ENCODE measurements at places on chromosomes 13 and 19.

DNA sequence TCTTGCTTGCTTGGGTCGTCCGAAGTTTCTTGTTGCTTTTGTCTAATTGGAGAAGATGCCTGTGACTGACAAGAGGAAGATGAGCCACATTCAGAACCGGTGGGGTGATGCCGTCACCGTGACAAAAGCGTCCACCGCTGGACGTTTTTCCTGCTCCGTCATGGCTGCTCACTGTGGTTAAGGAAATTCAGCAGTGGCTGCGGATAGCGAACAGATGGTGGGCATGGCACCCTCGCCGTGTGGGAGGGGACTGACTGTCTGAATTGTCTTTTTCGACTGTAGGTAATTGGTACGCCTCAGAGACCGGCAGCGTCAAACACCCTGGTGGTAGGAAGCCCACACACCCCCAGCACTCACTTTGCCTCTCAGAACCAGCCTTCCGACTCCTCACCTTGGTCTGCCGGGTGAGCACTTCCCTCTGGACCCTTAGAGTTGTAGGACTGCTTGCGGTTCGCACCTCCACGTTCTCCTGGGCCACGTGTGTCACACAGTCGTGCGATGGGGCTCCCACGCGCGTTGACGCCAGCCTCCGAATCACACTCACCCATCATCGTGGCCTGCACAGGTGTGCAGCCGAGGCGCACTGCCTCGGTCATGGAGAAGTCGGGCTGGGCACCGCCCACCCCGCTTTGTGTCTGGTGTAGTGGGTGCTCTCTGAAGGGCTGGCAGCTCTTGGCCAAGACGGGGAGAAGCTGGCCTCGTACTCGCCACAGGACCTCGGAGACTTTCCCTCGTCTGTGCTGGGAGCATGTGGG, 26.5 kb downstream of the ATP4B start:
- H3K4me3 ChIP-seq, result no peak overlapping the region
- no peak overlapping the region for H3K27ac ChIP-seq
- H3K4me1 ChIP-seq, result no peaks in the 10 kb centered on the region

DNA sequence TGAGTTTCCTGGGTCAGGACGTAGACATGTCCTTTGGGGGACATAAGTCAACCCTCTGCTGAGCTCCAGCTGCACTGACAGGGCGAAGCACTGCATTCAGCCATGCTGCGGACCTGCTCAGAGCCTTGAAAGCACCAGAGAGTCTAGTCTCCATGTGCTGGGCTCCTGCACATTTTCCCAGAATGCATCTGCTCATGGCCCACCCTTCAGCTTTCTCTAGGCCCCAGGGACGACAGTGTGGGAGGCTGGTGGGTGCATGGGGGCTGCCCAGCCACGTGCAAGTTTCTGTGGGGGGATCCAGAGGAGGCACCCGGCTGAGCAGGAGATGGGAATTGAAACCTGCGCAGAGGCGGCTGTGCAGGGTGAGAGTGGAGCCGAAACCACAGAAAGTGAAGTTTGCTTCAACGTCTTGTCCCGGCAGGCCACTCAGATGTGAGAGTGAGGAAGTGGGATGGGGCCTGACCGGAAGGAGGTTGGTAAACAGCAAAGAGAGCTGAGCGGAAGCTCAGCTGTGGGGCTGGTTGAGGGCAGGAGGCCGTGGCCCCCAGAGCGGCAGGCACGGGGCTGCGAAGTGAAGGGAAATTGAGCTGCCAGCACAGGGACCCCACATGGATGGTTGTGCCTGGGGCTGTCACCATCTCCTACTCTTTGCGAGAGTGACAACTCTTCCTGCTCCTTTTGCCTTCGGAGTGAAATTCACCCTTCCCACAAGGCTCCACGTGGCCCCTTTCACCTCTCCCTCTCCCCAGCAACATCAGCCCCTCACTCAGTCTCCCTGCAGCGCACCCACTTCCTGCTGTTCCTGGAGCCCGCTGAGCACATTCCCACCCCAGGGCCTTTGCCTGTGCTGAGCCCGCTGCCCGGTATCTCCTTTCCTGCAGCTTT, 11.8 kb downstream of the PGLS start:
- H3K36me3 ChIP-seq, result no peaks in the 10 kb centered on the region
- DNase-seq, result no peak
- no peak overlapping the region for H3K4me3 ChIP-seq
- no peaks in the 10 kb centered on the region for H3K4me1 ChIP-seq
- H3K27me3 ChIP-seq, result no peaks in the 10 kb centered on the region

GRCh38 chr19:42553292-42554045, 25.2 kb upstream of the CEACAM1 start:
- no peaks in the 10 kb centered on the region for H3K27me3 ChIP-seq
- no peak for DNase-seq
- no peaks in the 10 kb centered on the region for H3K36me3 ChIP-seq

DNA sequence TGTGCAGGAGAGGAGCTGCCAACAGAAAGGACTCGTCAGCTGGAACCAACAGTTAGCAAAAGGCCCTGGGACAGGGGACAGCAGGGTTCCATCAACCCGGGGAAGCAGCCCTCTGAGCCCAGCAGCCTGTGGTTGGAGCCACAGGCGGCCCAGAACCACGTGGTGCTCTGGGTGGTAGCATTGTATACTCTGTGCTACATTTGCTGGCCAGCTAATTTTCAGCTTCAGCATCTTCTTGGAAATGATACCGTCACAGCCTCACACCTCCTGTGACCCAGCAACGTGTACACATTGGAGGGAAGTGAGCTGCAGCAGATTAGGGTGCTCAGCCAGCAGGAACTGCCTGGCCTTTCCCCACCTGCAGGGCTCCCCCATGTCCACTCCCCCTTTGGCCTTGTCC, 13.1 kb upstream of the MTIF3 start:
- no peak overlapping the region for H3K27ac ChIP-seq
- no peaks in the 10 kb centered on the region for H3K36me3 ChIP-seq
- no peak overlapping the region for H3K4me3 ChIP-seq
- DNase-seq, result no peak

GRCh38 chr13:52850072-52850395, 1.6 kb upstream of the PCDH8 start:
- no peak overlapping the region for H3K4me3 ChIP-seq
- H3K4me1 ChIP-seq, result no peaks in the 10 kb centered on the region
- no peak overlapping the region for H3K27ac ChIP-seq

DNA sequence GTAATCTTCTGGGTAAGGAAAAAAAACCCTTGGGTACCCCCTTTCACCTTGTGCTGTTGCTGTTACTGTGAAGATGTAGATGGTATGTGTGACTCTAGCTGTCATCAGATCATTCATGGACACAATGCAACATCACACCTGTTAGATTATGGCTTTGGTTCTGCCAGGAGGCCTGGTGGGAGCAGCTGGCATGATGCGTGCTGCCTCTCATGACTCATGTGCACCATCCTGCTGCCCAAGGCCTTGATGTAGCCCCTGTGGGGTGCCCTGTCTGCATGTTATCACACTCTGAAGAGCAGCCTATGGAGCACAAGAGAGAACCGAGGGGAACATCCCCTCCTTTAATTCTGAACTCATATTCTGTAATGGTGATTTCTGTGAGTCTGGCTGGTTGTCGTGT, 57.7 kb upstream of the TEX29 start:
- peaks cover 3% of the 10 kb centered on the region for H3K36me3 ChIP-seq
- no peak overlapping the region for H3K27ac ChIP-seq
- no peaks in the 10 kb centered on the region for H3K27me3 ChIP-seq
- no peaks in the 10 kb centered on the region for H3K4me1 ChIP-seq
- H3K4me3 ChIP-seq, result no peak overlapping the region

DNA sequence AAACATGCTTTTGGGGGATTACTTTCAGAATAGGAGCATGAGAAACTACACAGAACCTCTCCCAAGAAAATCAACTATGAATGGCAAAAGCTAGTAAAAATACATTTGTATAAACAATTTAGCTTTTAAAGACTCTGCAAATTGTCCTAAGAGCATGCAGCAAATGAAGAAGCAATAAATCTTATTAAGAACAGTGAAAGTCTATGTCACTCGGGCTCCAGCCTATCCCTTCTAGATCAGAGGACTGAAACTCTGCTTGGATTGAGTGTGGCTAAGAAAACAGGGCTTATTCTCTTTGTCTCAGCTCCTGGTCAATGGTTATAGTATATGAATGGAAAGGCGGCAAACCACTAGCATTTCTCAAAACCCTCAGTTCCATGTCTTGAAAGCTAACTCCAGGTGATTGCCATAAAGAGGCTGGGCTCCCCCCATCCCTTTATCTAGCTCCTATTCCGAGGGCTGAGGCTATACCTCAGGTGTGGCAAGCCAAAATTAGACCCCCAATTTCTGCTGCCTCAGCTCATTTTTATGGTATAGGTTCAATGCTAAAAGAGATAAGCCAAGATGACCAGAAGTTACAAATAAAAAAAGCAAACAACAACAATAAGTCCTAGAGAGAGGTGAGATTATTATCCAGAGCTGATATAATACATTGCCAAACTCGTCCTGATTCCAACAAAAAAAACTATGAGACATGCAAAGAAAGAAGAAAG, 953.2 kb downstream of the SLITRK6 start:
- no peak overlapping the region for H3K4me3 ChIP-seq
- H3K27ac ChIP-seq, result no peak overlapping the region

DNA sequence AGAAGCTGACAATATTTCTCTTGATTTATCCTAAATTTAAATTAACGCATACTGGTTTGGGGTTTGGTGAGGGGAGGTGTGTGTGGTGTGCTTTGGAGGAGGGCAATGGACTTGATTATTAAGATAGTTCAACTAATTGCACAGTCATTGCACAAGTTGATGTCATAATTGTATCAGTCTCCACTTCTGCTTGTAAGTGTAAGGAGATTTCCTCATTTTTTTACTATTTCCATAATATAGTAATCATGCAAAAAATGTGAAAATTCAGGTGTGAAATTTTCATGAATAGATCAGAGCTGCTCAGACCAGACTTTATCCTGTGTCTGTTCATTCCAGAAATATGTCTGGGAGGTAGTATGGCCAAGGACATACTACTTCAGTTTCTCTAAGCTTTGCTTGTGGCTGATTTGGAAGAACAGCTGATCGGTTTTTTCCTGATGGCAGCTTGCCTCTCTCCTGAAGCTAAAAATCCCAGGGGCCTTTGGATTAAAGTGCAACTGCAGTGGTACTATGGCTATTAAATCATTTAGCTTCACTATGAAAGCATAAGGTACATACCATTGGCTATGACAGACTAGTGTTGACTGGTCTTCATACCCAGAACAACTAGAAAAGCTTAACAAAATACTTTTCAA, 201.8 kb upstream of the MIR17HG start:
- H3K27me3 ChIP-seq, result peaks cover 13% of the 10 kb centered on the region
- DNase-seq, result no peak
- H3K27ac ChIP-seq, result no peak overlapping the region
- no peak overlapping the region for H3K4me3 ChIP-seq
- H3K36me3 ChIP-seq, result no peaks in the 10 kb centered on the region

DNA sequence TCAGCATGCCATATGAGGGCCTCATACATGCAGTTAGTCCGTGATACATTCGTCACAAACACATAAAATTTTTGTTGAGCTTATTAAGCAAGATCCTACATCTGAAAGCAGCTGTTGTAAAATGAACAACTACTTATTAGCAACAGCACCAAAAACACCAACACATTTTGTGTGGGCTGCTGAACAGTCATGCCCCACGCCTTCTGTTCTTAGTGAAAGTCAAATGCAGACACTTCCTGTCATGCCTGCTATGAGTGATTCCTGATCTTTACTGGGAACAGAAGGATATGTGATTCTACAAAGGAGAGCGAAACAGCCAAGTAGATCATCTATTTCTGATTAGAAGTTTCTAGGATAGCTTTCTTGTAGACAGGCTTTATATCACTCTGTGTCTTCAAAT, 4.2 kb upstream of the B3GLCT start:
- no peaks in the 10 kb centered on the region for H3K36me3 ChIP-seq
- H3K27me3 ChIP-seq, result no peaks in the 10 kb centered on the region
- H3K4me1 ChIP-seq, result no peaks in the 10 kb centered on the region
- no peak for DNase-seq
- H3K4me3 ChIP-seq, result no peak overlapping the region

DNA sequence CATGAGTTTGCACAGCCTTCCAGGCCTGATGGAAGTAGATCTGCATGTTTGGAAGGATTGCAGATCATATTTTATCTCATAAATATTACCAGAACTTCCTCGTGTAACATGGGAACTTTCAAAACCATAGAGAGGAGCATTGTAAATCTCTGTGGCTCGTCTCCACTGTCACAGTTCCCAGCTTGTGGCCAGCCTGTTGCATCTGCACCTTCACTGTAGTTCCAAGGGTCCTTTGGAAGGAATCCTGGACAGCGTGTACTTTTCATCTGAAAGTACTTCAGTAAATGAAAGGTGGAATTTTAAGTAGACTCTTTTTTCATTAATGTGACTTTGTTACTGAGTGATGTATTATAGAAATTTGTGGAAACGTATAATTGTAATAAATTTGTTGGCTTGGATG, 105.4 kb downstream of the ATP11A start:
- no peak overlapping the region for H3K27ac ChIP-seq
- DNase-seq, result no peak
- H3K4me3 ChIP-seq, result no peak overlapping the region
- H3K27me3 ChIP-seq, result no peaks in the 10 kb centered on the region
- H3K36me3 ChIP-seq, result no peaks in the 10 kb centered on the region

DNA sequence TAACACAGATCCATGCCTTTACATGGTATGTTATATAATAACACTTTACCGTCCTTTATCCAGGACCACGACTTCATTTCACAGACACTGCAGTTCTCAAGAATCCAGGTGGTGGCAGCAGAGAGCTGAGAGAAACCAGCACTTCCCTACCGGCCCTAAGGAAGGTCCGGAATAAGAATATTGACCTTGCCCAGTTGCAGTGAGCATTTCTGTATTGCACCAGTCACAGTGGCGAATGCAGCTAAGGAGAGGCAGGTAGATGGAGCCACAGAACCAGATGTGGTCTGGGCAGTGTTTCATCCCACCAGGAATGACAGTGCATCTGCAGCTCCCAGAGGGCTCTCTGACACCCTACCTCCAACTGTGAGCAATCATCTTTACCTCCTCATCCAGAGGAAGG, 44.6 kb downstream of the ZNF787 start:
- H3K4me3 ChIP-seq, result no peak overlapping the region
- H3K27me3 ChIP-seq, result no peaks in the 10 kb centered on the region
- peak; percentile 28 for DNase-seq
- H3K27ac ChIP-seq, result no peak overlapping the region
- H3K4me1 ChIP-seq, result peaks cover 6% of the 10 kb centered on the region

DNA sequence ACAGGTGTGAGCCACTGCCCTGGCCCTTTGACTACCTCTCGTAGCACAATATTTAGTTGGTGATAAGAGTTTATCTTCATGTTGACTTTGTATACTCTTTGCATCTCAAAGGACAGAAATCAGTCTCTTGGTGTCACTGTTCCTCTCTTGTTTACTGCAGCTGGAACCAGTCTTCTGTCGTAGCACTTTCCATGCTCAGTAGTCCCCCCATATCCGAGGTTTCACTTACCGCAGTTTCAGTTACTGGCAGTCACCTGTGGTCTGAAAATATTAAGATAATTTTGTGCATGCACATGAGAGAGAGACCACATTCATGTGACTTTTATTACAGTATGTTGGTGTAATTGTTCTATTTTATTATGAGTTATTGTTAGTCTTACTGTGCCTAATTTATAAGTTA, 49.1 kb downstream of the WASF3 start:
- H3K36me3 ChIP-seq, result no peaks in the 10 kb centered on the region
- peaks cover 24% of the 10 kb centered on the region for H3K27me3 ChIP-seq
- no peak overlapping the region for H3K27ac ChIP-seq
- no peaks in the 10 kb centered on the region for H3K4me1 ChIP-seq

- no peak overlapping the region for H3K4me3 ChIP-seq
- H3K27me3 ChIP-seq, result no peaks in the 10 kb centered on the region
Observed at GRCh38 chr19:8611877-8612806, 1.6 kb upstream of the ADAMTS10 start.
